ENCODE measurements at places on chromosomes 4 and X.

GRCh38 chr4:124322234-124323065, 390.1 kb downstream of the ANKRD50 start:
- no peak for DNase-seq

- peak; percentile 30 for DNase-seq
Measured at GRCh38 chrX:16870862-16871815, 977 bp upstream of the RBBP7 start.

DNA sequence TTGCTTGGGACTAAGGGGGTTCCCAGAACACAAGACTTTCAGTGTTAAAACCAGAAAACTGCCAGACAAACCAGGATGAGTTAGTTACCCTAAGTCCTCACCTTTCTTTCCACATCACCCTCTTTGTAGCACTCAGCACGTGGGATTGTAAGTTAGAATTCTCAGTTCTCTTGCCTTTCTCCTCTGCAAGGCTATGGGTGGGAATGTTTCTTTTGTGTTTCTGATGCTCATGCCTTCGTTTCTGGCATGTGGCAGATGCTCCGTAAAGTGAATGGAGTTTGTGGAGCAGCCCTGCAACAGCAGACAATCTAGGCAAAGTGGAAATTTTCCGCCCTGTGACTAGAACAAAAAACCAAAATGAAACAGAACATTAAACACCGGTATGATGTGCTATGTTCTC, 64.7 kb upstream of the SPP1 start:
- no peak for DNase-seq

DNA sequence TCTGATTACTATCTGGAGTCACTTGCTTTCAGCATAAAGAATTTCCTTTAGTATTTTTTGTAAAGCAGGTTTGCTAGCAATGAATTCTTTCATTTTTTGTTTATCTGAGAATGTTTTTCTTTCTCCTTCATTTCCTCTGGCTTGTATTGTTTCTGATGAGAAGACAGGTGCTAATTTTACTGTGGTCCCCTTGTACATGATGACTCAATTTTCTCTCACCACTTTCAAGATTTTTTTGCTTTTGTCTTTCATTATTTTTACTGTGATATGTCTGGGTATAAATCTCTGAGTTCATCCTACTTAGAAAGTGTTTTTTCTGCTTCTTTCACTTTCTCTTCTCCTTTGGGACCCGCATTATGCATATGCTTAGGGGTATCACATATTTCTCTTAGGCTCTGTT, 62.6 kb downstream of the PKD2 start:
- DNase-seq, result no peak

DNA sequence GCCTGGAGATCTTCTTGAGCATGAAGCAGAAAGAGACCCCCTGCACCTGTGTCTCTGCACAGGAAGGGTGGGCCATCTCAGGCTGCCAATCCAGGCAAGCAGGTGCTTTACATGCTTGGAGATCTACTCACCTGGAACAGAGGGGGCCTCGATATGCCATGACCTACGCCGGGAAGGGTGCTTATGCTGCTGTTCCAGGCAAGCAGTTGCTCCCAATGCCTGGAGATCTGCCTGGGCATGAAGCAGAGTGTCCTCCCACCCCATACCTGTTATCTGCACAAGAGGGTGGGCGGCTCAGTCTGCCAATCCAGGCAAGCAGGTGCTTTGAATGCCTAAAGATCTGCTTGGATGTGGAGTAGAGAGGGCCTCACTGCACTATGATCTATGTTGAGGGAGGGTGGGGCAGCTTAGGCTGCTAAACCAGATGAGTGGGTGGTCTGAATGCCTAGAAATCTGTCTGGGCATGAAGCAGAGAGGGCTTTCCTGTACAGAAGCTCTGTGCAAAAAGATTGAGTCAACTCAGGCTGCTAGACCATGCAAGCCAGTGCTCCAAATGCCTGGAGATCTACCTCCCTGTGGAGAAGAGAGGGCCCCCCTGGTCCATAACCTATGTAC, 104.5 kb upstream of the QRFPR start:
- no peak for DNase-seq

DNA sequence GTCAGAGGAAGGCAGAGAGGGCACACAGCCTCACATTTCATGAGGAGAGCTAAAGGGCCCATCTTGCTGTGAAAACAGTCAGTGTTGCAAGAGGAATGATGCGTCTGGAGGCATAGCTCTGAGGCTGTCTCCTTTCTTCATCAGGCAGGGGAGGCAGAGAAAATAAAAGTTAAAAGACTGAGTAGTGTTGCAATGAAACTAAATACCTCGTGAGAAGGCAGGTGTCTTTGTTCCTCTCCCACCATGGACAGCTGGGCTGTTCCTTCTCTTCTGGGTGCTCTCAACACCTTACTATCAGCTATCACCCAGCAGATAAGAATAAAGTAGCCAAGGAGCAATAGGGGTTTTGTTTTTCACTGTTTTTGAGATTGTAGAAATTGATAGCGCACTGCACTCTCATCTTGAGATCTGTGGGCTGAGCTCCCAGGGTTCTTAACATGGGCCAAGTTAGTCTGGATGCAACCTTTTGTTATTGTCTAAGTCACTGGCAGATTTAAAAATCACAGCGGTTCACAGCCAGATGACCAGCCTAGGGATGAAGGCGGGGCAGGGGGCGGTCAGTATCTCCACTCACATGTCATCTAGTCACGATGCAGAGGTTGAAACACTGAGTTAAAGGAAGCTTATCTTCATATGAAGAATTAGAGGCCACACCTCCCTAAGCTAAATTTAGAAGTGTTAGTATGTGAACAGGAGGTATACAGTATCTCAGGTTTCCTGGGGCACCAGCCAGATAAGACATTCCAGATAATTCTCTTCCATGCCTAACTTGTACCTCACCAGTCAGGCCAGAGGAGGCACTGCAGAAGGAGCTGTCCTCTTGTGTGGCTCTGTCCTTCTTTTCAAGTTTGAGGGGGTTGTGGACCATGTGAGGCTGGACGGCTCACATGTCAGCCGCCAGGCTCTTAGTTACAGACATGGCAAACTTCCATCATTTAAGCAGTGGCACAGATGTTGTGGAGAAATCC, 36.9 kb downstream of the PARM1 start:
- no peak for DNase-seq

DNA sequence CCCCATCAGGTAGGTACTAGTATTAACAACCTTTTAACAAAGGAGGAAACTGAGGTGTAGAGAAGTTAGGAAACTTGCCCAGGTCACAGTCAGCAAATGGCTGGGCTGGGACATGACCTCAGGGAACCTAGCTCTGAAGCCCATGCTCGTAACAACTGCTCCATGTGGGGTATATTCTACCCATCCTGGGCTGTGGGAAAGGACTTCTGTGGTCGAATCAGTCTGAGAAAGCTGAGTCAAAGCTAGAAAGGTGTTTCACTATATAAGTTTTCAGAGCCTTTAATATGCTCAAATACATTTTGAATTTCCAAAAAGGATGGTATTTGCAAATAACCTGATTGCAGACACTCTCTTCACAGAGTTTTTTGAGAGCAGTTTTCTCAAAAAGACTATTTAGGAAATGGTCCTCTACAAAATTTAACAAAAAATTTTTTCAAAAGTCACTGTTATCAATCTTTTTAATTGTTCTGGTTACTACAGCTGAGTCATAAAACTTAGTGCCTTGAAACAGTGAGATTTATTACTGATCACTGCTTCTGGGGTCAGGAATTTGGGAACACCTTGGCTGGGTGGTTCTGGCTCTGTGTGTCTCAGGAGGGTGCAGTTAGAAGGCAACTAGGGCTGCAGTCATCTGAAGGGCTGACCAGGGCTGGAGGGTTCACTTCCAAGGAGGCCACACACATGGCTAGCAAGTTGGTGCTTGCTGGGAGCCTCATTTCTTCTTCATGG, 53.6 kb downstream of the NSG1 start:
- DNase-seq, result no peak

- DNase-seq, result no peak
Measured at GRCh38 chr4:124530464-124531077, 182.0 kb downstream of the ANKRD50 start.

GRCh38 chr4:100979736-100980135, 367.6 kb downstream of the PPP3CA start:
- no peak for DNase-seq

DNA sequence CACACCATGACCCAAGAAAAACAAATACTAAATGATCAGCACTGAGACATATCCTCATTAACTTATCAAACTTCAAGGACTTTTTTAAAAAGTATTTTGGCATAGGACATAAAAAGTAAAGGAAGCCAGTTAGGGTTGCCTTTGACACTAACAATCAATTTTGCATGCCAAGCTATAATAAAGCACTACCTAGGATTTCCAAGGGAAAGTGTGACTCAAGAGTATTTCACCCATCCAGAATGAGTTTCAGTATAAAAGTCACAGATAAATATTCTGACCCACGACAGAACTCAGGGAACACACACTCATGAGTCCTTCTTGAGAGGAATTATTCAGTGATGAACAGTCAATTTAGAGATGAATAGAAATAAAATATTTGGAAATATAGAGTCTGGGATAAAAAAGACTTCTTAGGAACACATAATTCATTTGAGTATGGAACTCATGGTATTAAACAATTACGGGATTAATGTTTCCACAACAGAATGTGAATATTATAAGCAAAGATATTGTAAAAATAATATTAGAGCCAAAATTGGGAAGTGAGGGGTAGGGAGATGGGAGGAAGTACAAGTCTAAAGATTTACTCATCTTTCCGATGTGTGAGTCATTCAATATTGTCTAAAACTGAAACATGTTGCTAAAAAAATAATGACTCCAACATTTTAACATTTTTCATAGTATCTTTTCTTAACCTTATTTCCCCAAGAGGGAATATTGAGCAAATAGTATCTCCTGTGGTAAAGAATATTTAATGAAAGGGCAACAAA, 143.5 kb upstream of the LNX1 start:
- DNase-seq, result no peak

GRCh38 chr4:26135331-26135730, 185.5 kb upstream of the RBPJ start:
- DNase-seq, result no peak

DNA sequence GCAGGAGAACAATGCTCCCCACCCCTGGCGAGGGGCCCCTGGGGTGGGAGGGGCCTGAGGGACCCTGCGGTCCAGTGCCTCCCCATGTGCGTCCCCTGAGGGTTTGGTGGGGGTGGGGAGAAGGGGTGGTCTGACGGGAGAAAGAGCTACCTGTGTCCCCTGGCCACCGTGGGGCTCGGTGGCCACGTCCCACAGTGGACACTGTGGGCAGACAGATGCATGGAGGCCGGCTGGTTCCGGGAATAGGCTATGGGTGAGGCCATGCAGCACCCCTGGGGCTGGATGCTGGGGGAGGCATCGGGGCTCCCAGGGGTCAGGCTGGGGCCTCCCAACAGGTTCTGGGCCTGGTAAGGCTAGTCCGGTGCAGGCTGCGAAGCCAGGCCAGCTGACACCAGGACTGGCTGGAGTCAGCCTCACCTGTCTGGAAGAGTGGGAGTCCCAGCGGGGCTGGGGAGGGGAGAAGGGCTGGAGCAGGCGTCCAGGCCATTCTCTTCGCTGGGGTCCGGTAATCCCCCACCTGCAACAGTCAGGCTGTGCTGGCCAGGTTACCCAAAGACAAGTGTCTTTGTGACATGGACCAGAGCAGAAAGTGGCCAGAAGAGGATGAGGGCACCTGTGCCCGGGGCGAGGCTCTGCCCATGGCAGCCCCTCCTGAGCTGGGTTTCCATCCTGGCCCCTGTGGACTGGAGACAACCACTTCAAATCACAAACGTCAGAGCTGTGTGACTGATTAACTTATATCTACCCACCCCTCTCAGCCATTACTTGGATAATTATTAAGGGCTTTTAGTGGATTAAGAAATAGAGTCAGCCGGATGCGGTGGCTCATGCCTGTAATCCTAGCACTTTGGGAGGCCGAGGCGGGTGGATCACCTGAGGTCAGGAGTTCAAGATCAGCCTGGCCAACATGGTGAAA, 1.4 kb upstream of the FAM53A start:
- no peak for DNase-seq

GRCh38 chr4:4625488-4625887, 83.6 kb upstream of the STX18 start:
- no peak for DNase-seq

- DNase-seq, result no peak
Measured at GRCh38 chr4:101136373-101137370, 210.7 kb downstream of the PPP3CA start.

- no peak for DNase-seq
Measured at GRCh38 chr4:3836406-3836755, 70.2 kb downstream of the ADRA2C start.

DNA sequence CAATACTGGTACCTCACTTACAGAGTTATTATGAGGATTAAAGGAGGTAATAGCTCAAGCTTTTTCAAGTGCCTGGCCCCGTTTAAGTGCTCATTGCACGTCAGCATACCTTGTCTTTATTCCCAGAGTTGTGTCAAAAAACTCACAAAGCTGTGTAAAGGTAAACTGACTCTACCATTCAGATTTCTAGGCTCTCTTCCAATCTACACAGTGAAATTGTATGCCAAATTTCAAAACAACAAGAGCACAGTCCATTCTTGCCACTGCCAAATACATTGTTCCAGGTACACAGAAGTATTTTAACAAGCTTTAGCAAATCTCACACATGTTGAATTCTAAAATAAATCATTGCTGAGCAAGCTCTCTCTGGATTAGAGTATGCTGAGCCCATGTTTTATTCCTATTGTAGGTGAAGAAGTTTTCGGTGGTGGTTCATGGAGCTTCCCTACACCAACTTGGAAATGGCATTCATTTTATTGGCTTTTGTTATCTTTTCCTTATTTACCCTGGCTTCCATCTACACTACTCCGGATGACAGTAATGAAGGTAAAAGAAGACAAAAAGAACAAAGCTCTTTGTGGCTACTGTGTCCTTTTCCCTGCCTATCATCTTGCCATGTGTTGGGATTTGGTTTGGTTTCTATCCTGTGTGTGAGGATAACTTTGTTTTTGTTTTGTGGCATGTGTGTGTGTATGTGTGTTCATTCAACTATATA, 16.2 kb downstream of the SMIM31 start:
- no peak for DNase-seq

- no peak for DNase-seq
Measured at GRCh38 chr4:54527532-54527931, 130.2 kb upstream of the KIT start.

GRCh38 chr4:4462970-4463369, 76.1 kb downstream of the NSG1 start:
- DNase-seq, result no peak

DNA sequence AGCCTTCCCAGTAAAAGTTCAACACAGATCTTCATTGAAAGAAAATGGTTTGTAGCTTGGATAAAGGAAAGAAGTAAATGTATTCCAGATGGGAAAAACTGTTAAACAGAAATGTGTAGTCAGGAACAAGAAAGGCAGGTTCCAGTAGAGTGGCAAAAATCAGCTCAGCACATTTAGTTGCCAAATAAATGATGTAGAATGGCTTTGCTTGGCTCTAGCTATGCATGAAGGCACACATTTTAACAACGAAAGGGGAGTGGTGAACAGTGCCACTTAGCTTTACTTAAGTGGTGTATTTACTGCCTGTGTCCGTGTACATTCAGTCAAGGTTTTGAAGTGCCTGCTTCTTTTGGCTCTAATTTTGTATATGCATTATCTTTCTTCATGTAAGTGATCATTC, 644.5 kb upstream of the ATOH1 start:
- DNase-seq, result no peak

- DNase-seq, result no peak
Measured at GRCh38 chrX:50000937-50001542, 78.6 kb downstream of the CLCN5 start.

All from NK-92 treated with Interleukin-12 subunit alpha and Interleukin-12 subunit beta, amount 100 ng/mL, for 24 hours (cell line).